Type B pancreatic cell (in vitro differentiated cells): ENCODE measurements at places on chromosomes 12 and 14. TPM values are rescaled to one million over a fixed set of nuclear protein-coding genes. Genes with fewer than 3 reads are reported as not detected.

USP30 gene
- 14.5 and 18.9 TPM in 2 replicates for total RNA-seq

SERPINA5 gene
- total RNA-seq, result 4.9 and 7.7 TPM in 2 replicates

RTL1 gene
- total RNA-seq, result 1.5 and 5.4 TPM in 2 replicates

RNASE2 gene
- not detected in 2 replicates for total RNA-seq

MYL2 gene
- not detected in 2 replicates for total RNA-seq

OR10P1 gene
- not detected in 2 replicates for total RNA-seq

PTPN6 gene
- 15.6 and 61.0 TPM in 2 replicates for total RNA-seq

CEBPE gene
- total RNA-seq, result not detected in 2 replicates

SPTB gene
- 3.8 and 5.0 TPM in 2 replicates for total RNA-seq

TMEM119 gene
- 0.33 and 27.2 TPM in 2 replicates for total RNA-seq

RASSF8 gene
- 46.3 and 65.1 TPM in 2 replicates for total RNA-seq

CRADD gene
- total RNA-seq, result 6.4 and 8.1 TPM in 2 replicates

CLEC12A gene
- total RNA-seq, result 0.50 and 0.65 TPM in 2 replicates

KIF21A gene
- 25.7 and 28.5 TPM in 2 replicates for total RNA-seq

ENO2 gene
- 32.2 and 33.1 TPM in 2 replicates for total RNA-seq
